CD4-positive, alpha-beta T cell treated with Interleukin-15 for 1 hour (primary cell): ENCODE measurements at places on chromosomes 2 and 18.

- DNase-seq: no peak
These were observed 31.4 kb downstream of the FECH start for GRCh38 chr18:57555134-57555533.

DNA sequence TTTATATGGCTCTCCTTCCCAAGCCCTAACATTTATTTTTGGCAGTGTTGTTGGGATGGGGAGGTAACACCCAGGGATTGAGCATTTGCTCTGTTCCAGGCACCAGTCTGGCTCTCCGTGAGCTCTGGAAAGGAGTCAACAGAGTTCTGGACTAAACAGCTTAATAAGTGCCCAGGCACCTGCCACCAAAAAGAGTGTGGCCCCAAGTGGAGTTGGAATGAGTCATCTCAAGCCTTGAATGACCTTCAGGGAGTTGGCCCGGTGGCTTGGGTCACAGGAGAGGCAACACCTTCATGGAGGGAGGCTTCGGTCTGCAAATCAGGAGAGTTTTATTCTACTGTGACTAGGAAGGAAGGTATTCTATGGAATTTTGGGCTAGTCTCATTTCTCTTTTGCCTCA is 203.2 kb downstream of the DLGAP1 start:
- DNase-seq: no peak

GRCh38 chr2:88671786-88672427 is 19.6 kb upstream of the RPIA start:
- DNase-seq: no peak

GRCh38 chr2:84373391-84373790 is 85.7 kb downstream of the SUCLG1 start:
- DNase-seq: no peak

DNA sequence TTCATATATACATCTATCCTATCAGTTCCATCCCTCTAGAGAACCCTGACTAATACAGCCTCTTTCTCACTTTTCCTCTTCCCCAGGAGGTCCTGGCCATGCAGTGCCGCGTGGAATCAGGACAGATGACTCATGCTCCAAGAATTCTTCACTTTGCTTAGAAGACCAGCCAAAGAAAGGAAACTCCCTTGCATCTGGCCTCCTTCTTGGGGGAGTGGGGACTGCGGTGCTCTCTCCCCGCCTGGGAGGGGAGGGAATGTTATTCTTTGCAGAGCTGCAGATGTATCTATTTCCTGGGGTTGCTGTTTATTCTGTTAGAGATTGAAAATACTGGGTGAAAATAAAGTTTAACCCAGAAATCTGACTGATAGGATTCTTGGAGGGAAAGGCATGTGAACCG is 111.5 kb upstream of the SH3BP4 start:
- DNase-seq: no peak

DNA sequence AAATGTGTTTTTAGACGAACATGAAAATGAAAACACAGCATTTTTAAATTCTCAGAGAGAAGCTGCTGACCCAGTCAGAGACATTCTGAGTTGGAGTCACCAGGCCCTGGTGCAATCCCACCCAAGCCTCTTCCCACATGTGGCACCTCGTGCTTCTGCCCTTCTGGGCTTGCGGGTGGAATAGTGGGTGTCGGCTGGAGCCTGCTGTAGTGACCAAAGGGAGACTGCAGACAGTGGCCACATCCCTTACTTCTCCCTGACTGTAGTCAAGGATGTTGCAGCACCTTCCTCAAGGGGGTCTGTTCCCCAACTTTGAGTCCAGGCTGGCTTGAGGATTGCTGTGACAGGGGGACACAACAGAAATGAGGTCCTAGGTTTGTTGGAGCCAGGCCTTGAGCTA is 104.4 kb upstream of the GLI2 start:
- DNase-seq: no peak

- no peak for DNase-seq
These were observed 155.6 kb downstream of the METTL4 start for GRCh38 chr18:2415656-2416055.

- peak; percentile 49 for DNase-seq
These were observed 1.1 kb downstream of the HPCAL1 start for GRCh38 chr2:10303694-10304378.

- DNase-seq: no peak
These were observed 464 bp upstream of the TLX2 start for GRCh38 chr2:74513605-74514367.
